ENCODE measurements at places on chromosomes 3 and 15.

DNA sequence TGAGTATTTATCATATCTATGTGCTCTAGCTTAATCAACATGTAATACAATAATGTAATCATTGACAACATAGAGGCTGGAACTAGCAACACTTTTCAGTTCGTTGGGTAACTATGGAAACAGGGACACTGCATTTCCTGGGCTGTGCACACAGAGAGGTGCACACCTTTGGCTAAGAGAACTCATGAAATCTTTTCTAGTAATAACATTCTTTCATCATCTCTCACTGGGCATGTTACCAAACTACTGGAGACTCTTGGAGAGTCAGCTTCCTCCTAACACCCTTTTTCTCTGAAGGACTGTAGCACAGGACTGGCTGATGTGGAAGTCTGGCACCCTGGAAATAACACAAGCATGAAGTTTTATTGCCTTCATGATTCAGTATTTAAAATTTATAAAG lies 135.6 kb downstream of the KCNMB2 start:
- no peak for DNase-seq

GRCh38 chr3:97264180-97264579 lies 449.8 kb downstream of the EPHA6 start:
- no peak for DNase-seq

DNA sequence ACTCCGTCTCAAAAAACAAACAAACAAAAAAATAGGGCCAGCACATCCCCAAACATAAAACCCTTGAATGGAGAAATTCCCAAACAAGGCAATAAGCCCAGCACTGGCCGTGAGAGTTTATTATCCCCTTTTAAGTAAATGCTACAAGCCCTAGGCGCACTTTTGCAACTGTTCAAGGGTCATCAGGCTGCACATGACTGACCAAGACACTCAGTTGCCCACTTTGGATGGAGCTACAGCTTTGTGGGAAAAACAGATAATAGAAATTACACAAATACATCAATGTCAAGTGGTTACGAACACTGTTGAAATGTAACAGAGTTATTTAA lies 33.7 kb upstream of the ZNF445 start:
- DNase-seq: no peak

- DNase-seq: no peak
These were observed 76.8 kb upstream of the ARL6 start for GRCh38 chr3:97687734-97688133.

DNA sequence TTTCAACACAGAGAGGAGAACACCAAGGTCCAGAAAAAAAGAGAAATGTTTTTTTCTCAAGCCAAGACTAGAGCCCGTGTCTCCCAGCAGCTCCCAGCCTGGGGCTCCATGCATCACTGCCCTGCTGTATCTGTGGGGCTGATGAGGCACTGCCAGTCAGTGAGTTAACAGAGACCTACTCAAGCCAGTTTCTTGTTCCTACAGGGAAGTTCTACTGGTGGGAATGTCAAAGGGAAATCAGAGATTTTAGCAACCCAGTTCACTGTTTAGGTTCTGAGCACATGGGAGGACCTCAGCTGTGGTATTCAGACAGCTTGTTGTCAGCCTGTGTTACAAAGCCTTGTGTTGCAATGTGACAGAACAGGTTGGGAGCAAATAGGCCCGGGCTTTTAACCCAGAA lies 234.3 kb downstream of the TLE3 start:
- no peak for DNase-seq

DNA sequence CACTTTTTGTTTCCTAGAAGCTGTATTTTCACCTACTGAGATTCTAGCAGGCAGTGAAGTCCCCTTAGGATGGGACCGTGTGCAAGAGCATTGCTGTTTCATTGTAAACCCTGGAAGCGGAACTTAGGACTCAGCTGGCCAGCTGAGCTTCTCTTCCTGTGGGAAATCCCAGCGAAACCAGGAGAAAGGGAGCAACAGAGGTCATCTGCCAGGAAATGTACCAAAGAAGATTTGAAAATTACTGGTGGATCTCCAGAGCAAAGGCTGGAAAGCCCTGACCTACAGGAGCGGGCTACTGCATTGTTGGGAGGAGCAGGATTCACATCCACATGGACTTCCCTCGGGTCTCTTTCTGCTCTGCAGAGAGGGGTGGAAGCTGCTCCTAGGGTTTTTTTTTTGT lies 7.6 kb upstream of the ADPRH start:
- no peak for DNase-seq

DNA sequence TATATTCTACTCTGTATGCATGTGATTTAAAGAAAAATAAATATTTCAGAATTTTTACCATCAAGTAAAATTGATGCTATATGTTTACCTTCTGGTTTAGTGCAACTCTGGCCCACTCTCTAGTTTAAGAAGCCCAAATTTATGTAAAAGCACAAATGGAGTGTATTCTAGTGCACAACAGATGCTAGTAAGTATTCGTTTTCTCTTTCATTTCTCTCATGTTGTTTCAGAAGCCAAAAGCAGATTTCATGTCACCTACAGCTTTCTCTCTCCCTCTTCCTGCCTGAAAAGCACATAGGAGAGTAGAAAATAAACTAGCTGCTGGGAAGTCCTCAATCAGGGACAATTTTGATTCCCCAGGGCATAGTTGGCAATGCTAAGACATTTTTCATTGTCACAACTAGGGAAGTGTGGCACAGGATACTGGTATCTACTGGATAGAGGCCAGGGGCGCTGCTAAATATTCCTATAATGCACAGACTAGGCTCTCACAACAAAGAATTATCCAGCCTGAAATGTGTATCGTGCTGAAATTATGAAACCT lies 147.4 kb upstream of the ARHGEF26 start:
- no peak for DNase-seq

DNA sequence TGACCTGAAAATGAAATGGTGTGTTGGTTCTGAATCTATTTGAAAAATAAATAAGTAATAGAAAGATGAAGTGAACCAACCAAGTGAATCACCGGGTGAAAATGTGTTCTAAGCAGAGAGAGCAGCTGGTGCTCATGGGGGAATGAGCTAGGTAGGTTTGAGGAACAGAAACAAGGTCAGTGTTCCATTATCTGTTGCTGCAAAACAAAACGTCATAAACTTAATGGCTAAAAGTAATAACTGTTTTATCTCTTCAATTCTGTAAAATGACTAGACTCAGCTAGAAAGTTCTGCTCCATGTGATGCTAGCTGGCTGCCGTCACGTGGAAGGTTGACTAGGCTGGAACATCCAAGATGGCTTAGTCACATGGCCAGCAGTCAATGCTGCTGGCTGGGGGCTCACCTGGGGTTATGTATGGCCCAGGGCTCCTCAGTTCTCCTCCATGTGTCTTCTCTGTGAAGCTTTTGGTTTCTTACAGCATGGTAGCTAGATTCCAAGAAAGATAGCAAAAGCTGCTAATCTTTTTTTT lies 13.3 kb upstream of the SH3BP5 start:
- DNase-seq: no peak

DNA sequence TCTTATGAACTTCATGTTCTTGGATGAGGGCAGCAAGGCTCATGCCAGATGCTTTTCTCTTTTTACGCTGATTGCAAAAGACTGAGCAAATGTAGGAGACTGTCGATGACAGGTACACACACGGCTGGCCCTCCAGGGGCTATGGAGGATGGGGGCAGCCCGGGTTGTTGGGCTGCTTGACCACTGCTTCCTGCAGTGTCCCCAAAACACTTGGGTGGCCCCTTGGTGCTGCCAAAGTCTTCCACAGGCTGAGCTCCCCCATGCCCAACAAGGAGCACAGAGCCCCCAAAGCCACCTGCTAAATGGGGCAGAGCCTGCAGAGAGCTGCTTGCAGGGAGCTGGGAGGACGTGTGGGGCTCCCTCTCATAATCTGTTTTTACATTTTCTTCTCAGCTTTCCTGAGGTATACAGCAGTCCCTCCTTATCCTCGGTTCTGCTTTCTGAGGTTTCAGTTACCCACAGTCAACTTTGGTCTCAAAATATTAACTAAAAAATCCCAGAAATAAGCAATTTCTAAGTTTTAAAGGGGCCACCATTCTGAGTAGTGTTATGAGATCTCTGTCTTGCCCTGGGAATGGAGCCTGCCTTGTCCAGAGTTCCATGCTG lies 7.3 kb downstream of the PRR23E start:
- DNase-seq: no peak

DNA sequence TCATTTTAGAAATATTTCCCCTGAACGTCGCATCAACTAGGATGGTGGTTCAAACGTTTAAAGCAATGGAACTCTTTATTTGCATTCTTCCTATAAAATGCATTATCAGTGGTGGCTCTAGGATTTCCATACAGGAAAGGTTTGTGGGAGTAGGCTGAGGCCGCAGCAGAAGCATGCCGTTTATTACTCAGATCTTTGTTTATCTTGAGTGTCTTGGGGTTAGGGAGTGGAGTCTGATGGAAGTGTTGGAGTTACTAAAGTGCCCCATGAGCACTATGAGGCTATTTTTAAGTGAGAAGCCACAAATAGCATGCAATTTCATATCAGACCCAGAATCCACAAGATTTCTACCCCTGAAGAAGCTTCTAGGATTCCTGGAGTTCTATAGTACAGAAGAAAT lies 26.2 kb downstream of the ATOSA start:
- DNase-seq: no peak

DNA sequence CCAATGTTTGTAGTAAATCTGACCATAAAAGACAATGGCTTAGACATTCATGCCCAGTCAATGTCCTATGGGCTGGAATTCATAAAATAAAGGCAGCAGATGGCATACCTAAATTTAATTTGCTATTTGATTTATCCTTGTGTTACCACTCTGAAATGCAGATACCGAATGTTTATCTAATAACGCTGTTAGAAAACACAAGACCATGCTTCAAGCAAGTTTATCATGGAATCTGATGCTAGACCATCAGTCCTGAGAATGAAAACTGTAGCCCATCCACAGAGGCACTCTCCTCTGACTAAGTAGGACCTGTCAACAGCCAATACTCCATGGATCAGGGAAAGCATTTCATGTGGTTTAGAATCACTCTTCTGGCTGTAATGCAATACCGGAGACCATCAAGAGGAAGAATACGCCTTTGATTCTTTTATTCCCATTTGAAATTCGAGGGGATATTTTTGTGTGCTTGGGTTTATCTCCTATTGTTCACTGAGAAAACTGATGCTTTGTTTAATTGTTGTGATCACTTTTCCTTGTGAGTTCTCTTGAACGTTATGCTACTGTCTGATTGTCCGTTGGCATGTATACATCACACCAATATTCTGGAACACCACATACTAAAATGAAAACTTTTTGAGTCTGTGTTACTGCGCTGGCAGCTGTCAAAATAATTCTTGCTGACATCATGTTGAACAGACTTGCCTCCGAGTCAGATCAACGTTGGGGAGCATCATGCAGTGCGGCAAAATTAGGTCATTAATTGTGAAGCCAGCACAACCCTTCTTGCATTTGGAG lies 12.1 kb upstream of the CPB1 start:
- no peak for DNase-seq

- no peak for DNase-seq
These were observed 79.5 kb downstream of the MEIS2 start for GRCh38 chr15:37020852-37021251.

DNA sequence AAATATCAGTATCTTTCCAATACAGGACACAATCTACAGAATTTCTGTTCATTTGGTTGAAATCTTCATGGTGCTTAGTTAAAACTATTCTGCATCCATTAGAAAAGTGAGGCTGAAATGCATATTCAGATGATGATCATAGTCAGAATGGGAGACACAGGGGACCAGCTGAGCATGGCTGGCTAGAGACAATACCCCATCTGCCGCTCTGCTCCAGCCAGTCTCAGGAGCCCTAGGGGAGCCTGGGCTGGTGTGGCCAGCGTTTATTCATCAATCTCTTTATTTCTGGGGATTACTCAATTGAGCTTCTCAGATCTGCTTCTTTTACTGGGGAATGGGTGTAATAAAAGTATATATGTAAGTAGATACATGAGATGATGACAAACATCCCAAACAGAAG lies 470.9 kb upstream of the CDIN1 start:
- DNase-seq: peak; percentile 70

DNA sequence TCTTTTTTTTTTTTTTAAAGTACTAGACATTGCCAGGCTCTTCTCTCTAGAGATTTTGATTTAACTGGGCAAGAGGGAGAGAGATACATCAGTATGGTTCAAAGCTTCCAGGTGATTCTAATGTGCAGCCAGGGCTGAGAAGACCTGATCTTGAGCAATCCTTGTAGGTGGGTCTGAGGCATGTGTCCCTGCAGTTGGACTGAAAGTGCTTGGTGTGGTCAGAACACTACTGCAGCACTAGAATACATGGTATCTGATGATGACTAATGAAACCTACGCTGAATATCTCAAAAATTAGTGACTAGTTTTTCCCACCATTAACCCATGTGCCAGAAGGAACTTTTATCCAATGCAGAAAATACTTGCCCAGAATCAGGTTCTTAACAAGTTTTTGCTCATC lies 34.4 kb upstream of the MYO5C start:
- no peak for DNase-seq

GRCh38 chr15:98713585-98714001 lies 65.3 kb downstream of the IGF1R start:
- no peak for DNase-seq

GRCh38 chr15:81284256-81285031 lies 39.5 kb downstream of the STARD5 start:
- no peak for DNase-seq

- DNase-seq: peak; percentile 14
These were observed 701 bp downstream of the EIF5A2 start for GRCh38 chr3:170907637-170908234.

- no peak for DNase-seq
These were observed 93.8 kb upstream of the IGF1R start for GRCh38 chr15:98554272-98555172.

DNA sequence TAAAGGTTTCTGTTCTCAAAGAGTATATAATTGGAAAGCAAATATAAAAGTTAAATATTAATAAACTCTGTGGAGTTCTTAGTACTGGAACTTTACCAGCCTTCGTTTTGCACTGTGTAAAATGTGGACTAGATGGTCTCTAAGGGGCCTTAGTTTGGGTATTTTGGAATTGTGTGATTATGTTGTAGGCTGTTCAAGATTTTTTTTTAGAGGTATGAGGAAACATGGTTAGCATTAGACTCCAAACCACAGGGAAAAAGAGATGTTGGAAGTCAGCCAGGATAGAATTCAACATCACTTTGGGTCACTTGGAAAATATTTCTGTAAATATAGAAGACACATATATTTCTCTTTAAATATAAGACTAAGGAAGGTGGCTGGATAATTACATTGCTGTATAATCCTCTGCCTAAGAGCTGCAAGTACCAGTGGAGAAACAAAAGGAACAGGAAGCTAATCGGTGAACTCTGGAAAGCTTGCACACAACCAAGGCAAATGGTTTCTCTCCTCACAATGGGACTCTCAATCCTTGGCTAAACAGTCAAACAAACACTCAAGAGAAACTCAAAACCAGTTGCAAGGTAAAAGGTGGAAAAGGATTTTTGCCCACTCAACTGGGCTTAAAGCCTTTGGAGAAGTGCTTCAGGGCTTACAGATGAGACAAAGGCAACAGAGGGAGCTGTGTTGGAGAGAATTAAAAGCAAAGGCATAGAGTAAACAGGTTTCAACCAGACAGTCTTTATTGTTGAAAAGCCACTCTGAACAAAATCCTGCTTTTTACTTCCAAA lies 141.7 kb downstream of the NR1D2 start:
- no peak for DNase-seq

All from glutamatergic neuron (in vitro differentiated cells).